ENCODE measurements at places on chromosomes 3 and 15.

- no peak for DNase-seq
Measured at GRCh38 chr3:46931631-46932331, 44.8 kb downstream of the CCDC12 start.

- DNase-seq: no peak
Measured at GRCh38 chr3:127387119-127387518, 99.3 kb upstream of the PRR20G start.

GRCh38 chr3:16090706-16091105 lies 83.8 kb upstream of the GALNT15 start:
- no peak for DNase-seq

GRCh38 chr3:192260116-192261010 lies 467.0 kb downstream of the FGF12 start:
- no peak for DNase-seq

DNA sequence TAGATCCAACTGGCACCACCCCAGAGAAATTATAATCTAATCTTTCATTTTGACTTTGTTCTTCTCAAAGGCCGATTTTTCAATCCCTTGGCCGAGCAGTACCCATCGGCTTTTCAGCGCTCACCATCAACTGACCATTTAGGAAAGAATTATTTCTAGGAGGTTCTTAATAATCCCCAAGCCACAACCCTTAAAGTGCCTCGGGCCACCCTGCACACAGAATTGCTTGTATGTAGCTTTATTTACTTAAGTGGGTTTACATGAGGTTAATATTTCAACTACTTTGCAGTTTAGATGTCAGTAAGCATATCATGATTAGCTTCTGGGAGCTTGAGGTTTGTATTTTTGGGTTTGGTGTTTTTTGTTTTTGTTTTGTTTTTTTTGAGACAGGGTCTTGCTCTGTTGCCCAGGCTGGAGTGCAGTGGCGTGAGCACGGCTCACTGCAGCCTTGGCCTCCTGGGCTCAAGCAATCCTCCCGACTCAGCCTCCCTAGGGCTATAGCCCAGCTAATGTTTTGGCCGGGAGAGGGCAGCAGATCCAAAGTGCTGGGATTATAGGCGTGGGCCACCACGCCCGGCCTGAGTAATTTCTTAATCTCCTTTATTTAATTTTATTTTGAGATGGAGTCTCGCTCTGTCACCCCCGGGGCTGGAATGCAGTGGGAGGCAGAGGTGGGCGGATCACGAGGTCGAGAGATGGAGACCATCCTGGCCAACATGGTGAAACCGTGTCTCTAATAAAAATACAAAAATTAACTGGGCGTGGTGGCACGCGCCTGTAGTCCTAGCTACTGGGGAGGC lies 801 bp upstream of the CDAN1 start:
- no peak for DNase-seq

- no peak for DNase-seq
Measured at GRCh38 chr3:181567311-181568075, 144.2 kb upstream of the SOX2 start.

DNA sequence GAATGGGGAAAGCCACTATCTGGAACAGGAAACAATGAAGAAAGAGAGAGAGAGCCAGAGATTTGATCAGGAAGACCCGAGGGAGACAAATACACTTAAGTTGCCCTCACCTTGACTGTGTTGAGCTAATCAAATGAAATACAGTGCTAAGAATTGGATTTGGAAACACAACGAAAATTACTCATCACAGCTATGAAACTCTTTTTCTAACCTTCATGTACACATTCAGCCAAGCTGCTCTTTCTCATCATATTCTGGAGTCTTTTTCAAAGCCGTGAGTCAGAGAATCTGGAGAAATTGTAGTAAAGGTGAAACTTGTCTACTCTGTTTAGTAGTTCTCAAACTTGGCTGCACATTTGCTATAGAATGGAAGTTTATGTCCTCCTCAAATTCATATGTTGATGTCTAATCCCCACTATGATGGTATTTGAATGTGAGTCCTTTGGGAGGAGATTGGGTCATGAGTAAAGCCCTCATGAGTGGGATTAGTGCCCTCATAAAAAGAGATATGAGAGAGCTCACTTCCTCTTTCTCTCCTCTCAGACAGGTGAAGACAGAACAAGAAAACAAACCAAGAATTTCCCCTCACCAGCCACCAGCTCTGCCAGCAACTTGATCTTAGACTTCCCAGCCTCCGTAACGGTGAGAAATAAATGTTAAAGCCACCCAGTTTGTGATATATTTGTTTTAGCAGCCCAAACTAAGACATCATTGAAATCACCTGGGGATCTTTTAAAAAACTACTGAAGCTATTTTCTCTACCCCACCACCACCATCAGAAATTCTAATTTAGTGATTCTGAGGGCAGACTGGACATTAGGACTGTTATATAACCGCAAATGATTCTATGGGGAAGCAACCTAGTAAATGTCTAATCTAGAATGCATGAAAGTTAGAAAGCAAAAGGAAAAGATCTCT lies 143.6 kb upstream of the GRM7 start:
- no peak for DNase-seq

DNA sequence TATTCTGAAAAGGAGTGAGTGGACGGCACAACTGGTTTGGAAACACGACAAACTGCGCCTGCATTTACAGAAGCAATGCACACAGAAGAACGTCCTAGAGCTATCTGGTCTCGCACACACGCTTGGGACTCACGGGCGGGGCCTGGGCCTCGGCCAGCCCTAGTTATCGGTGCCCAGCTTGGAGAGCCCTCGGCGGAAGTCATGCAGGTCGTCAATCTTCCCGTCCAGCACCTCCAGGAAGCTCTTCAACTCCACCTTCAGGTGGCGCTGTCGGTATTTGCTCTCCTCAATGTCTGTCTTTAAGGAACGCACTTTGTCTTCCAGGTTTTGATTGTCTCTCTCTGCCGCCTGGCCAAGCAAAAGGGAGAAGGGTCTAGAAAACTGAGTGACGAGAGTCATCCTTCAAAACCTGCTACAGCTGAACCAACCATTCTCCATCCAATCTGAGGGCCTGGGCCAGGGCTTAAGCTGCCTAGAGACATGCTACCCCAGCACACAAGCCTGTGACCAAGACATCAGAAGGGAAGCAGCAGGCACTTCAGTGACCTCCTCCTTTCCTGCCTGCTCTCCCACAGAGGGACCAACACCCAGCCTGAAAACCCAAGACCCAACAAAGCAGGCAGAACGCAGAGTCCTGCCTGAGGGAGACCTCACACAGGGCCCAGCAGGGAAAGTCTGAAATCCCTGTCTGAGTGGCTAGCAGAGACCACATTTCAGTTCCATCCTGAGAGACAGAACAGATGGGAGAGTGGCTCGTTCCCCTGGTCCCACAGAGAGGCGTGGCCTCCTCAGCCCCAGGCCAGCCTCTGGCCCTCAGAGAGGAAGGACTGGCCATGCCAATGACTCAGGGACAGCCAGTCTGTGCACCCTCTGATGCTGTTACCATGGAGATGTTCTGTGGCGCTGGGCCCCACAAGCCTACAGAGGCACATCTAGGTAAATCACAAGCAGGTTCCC lies 40.4 kb downstream of the WHAMM start:
- no peak for DNase-seq

- DNase-seq: no peak
Measured at GRCh38 chr3:108103886-108104797, 13.3 kb upstream of the CD47 start.

DNA sequence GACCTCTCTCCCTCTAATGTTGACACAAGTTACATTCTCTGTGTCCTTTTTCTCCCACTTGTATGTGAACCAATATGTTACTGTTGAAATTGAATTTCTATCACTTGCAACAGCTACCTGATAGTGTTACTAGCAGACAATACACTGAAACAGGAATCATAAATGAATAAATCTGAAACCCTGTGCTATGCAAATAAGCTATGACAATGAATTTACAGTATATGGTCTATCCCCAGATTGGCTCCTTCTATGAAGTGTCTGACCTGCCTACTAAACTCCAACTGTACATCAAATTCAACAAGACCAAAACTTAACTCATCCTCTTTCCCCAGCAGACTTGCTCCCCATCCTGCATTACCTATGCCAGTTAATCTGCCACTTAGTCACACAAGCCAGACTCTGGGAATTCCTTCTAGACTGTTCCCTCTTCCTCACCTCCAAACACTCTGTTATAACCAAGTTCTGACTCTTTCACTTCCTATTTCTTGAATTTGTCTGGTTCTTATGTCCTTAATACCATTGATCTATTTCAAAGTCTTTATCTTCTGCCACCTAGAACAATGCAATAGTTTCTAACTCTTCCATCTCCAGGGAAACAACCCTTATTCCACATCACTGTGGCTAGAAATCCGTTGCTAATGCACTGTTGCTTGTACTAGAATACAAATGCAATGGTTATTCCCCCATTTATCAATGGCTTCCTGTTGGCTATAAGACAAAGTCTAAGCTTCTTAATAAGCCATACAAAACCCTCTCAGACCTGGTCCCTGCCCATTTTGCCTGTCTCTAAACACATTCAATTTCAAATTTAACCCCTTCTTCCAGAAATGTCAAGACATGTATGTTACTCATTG lies 13.4 kb upstream of the ZNF639 start:
- DNase-seq: no peak

DNA sequence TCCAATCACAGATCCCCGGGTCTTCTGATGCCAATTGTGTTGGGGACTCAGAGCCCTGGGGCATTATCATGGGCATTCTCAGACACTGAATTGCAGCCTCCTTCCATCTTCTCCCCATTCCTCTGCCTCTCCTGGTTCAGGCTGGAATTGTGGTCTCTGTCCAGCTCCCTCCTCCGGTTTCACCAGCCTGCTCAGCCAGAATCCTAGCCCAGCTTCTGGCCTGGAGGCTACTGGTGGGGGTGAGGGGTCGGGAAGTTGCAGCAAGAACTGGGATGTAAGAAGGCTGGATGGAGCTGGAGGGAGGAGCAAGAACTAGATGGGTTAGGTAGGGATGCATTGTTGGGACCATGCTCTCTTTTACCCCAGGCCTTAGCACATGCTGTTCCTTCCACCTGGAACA lies 53.5 kb downstream of the TLE3 start:
- DNase-seq: no peak

DNA sequence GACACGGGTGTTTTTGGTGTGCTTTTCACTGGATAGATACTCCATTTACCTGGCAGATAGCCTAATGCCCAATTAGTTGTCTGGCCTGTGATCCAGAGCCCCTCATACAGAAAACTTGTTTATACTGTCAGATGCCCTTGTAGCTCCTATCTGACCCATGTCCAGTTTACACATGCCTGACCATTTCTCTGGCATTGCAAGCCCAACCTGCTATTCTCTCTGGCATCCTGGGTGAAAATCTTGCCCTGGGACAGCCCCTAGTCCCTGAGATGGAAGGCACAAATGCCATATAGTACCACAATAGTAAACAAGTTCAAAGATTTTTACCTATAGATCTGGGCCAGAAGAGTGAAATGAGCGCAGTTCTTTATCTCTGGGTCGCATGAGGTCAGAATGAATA lies 212.6 kb downstream of the ZBBX start:
- no peak for DNase-seq

DNA sequence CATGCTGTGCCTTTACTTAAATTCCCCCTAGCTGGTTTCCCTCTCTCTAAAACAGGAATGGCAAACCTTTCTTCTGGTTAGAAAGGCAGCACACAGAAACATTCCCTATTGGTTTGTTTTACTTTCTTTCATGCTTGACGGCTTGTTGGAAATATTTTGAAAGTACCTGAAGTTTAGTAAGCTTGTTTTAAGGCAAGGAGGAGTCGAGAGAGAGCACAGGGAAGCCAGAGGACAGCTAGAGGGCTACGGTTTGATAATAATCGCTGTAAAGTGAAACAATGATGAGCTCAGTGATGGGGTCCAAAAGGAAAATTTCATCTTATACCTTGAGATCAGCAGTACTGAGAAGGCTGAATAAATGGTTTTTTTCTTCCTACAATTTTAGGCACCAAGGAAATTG lies 64.1 kb downstream of the ATP13A4 start:
- DNase-seq: no peak

- DNase-seq: no peak
Measured at GRCh38 chr15:75008629-75009326, 13.4 kb downstream of the SCAMP5 start.

DNA sequence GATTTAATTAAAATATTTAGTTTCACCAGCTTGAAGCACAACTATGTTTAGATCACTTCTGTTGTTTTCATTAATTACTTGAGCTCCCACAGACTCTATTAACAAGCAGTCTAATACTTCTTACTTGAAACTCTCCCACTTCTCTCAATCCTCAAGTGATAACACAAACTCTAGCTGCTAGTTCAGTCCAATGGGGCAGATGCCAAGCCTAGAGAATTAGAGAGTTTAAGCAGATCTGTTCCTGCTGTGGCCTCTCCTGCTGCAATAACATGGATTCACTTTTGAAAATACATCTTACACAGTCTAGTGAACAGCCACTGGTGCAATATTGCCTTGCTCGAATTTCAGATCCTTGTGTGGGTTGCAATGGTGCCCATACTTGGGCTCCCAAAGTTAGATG lies 566.4 kb upstream of the SGO1 start:
- DNase-seq: no peak

GRCh38 chr3:124034844-124035152 lies 42.9 kb upstream of the ROPN1 start:
- no peak for DNase-seq

DNA sequence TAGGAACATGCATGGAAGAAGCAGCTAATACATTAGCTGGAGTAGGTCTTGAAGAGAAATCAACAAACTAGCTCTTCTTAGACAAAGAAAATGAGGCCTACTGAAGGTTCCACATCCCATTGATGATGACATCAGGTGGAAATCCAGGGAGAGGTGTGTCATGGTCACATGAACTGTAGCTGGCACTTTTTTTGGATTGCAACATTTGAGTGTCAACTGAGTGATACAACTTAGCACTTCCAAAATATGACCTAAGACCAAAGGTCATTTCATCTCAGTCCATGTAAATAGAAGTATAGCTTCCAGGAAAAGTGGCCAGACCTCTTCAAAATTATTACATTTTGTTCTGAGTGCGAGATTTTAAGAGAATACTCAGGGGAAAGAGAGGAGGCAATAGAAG lies 117.2 kb upstream of the MEIS2 start:
- DNase-seq: no peak

GRCh38 chr3:149796026-149796425 lies 3.7 kb upstream of the ANKUB1 start:
- DNase-seq: no peak

- DNase-seq: no peak
Measured at GRCh38 chr15:75136118-75136517, 65.6 kb upstream of the C15orf39 start.

GRCh38 chr15:25783607-25784540 lies 79.3 kb downstream of the ATP10A start:
- no peak for DNase-seq

- DNase-seq: no peak
Measured at GRCh38 chr15:71592203-71592602, 218.2 kb upstream of the NR2E3 start.

DNA sequence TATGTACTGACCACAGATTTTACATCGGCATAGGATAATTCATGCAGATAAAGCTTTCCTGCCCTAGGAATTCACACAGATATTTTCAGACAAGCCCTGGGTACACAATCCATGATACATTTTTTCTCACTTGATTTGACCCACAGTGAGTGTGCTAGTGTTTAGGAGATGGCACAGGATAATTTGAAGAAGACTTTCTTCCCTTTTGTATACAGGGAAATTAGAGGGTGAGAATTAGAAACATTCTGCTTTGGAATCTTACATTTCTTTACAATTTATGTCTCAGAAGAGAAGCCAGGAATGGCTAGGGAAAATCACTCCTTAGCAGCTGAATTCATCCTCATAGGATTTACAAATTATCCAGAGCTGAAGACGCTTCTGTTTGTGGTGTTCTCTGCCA lies at the start of gene OR5K4:
TSS of gene OR5K4 (plus strand) at position 301 of the 400 bp plus-strand sequence. CDS start at position 301, 0 bp downstream.
- no peak for DNase-seq

- DNase-seq: no peak
Measured at GRCh38 chr15:54605556-54605955, 591.2 kb downstream of the RSL24D1 start.
